ENCODE measurements at places on chromosomes 2 and 18.

- DNase-seq: no peak
These were observed 25.5 kb downstream of the FHL2 start for GRCh38 chr2:105373344-105373781.

DNA sequence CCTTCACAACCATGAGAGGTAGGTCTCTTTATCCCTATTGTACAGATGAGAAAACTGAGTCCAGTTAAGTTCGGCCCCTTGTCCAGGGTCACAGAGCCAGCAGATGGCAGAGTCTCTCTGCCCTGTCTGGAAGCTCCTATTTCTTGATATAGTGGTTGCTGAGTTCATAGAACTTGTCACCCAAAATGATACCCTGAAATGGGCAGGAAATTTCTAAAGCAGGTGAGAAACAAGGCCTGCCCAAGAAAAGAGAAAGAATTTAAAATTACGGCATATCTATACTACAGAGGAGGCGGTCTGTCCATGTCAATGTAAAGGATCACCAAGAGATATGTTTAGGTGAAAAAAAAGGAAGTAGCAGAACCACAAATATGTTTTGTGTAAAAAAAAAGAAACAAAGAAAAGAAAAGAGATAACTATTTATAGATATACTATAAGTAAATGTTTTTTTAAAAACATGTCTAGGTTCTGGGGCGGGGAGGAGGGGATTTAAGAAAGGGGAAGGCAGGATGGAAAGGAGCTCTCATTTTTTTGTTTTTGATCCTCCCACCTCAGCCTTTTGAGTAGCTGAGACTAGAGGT lies 39.8 kb downstream of the MYO7B start:
- no peak for DNase-seq

GRCh38 chr2:216064014-216064630 lies 17.5 kb downstream of the PECR start:
- peak; percentile 16 for DNase-seq

GRCh38 chr2:170162271-170162632 lies 15.7 kb upstream of the MYO3B start:
- no peak for DNase-seq

Data from GM23338 (cell line).